ENCODE measurements at places on chromosomes 7 and 10. TPM values are rescaled to one million over a fixed set of nuclear protein-coding genes. Genes with fewer than 3 reads are reported as not detected.

PON3 gene
- total RNA-seq, result 3.4 TPM

KEL gene
- 1.2 TPM for total RNA-seq

UNC5B gene
- total RNA-seq, result 2.5 TPM

PTPRN2 gene
- total RNA-seq, result 0.51 TPM

MTPN gene
- total RNA-seq, result 171 TPM

NPY4R2 gene
- not detected for total RNA-seq

CCDC146 gene
- total RNA-seq, result 2.2 TPM

CTAGE4 gene
- total RNA-seq, result 0.30 TPM

ARF5 gene
- total RNA-seq, result 142 TPM

DNAJC30 gene
- total RNA-seq, result 10.4 TPM

TRIM74 gene
- total RNA-seq, result 0.58 TPM

PSTK gene
- 1.6 TPM for total RNA-seq

FGL2 gene
- total RNA-seq, result not detected

URGCP gene
- 26.8 TPM for total RNA-seq

RAMP3 gene
- not detected for total RNA-seq

KCP gene
- total RNA-seq, result not detected

CHRM2 gene
- not detected for total RNA-seq

HABP2 gene
- total RNA-seq, result not detected
